ENCODE measurements at places on chromosomes 6 and 20. TPM values are rescaled to one million over a fixed set of nuclear protein-coding genes. Genes with fewer than 3 reads are reported as not detected.

DNA sequence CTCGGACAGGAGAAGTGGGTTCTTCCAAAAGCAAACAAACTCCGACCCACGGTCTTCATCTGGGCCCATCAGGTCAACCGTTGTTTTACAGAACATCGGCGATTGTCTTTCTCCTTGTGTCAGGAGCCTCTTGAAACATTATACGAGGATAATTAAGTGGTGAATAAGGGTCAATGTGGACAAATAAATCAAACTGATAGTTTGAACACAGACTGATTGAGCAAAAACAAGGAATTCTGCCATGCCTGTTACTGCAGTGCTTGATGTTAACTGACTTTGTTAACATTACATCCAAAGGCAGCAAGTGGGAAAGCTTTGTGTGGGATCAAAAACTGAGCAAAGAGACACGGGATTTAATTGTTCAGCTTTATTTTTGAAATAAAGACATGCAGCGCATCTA lies 101.1 kb upstream of the IFNGR1 start:
- DNase-seq = no peak
- no peak overlapping the region for H3K27ac ChIP-seq
- H3K36me3 ChIP-seq = no peaks in the 10 kb centered on the region
- no peaks in the 10 kb centered on the region for H3K4me1 ChIP-seq
- H3K4me3 ChIP-seq = no peak overlapping the region
- H3K27me3 ChIP-seq = no peaks in the 10 kb centered on the region

SLC26A8 gene
- total RNA-seq = 0.11 TPM

TCF19 gene
- total RNA-seq = 2.0 TPM

VIP gene
- total RNA-seq = 2.8 TPM

DNA sequence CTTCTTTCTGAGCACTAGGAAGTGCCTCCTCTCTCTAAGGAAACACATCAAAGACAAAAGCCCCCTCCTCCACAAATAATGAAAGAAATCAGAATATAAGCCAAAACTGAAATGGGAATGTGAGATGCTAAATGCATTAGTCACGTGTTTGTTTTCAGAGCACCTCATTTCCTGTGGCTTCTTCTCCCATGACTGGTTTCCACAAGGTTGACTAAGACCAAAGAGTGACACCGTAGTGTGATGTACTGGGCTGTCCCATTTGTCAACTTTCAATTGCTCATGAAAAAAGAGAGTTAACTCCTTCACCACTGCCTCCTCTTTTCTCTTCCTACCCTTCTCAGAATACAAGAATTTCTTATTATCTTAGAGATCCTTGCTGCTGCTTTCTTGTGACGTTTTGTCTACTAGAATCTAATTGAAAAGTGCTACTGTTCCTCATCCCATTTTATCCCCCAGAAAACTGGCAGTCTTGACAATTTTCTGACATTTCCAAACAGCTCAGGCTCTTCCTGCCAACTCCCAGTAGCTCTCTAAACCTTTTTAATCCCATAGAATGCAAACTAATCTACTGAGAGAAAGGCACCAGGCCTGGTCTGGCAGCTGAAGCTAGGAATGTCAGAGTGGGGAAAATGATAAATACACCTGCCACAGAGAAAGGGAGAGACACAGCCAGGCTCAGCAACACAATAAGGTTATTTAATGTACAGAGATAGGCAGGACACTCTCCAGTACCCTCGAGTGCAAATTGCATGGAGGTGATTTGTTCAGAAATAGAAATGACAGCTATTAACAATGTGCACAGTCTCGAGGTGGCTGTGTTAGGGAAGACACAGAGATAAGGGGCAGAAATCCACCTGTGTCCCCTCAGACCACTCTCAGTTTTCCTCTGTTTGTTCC lies 671.7 kb upstream of the NRSN1 start:
- H3K27ac ChIP-seq = no peak overlapping the region
- no peaks in the 10 kb centered on the region for H3K27me3 ChIP-seq
- no peak for DNase-seq
- H3K4me3 ChIP-seq = no peak overlapping the region
- no peaks in the 10 kb centered on the region for H3K36me3 ChIP-seq

EPPIN gene
- total RNA-seq = not detected

DNA sequence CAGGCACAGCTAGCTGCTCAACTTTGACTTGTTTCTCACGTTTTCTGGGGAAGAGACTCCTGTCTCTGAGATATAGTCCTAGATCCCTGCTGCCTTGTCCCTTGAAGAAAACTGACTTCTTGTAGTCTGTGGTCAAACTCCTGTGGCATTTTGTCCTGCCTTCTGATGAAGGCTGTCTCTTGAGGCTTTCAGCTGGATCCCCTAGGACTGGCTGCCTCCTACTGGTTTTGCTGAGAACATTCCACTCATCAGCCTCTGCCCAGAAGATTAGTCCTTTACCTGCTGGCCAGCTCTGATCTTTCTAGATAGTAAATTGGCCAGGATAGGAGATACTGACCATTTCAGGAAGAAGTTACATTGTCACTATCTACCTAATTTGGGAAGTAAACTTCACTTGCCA lies 71.9 kb upstream of the CNR1 start:
- no peaks in the 10 kb centered on the region for H3K27me3 ChIP-seq
- DNase-seq = peak; percentile 13
- no peaks in the 10 kb centered on the region for H3K4me1 ChIP-seq
- H3K4me3 ChIP-seq = no peak overlapping the region
- H3K27ac ChIP-seq = no peak overlapping the region
- no peaks in the 10 kb centered on the region for H3K36me3 ChIP-seq

DNA sequence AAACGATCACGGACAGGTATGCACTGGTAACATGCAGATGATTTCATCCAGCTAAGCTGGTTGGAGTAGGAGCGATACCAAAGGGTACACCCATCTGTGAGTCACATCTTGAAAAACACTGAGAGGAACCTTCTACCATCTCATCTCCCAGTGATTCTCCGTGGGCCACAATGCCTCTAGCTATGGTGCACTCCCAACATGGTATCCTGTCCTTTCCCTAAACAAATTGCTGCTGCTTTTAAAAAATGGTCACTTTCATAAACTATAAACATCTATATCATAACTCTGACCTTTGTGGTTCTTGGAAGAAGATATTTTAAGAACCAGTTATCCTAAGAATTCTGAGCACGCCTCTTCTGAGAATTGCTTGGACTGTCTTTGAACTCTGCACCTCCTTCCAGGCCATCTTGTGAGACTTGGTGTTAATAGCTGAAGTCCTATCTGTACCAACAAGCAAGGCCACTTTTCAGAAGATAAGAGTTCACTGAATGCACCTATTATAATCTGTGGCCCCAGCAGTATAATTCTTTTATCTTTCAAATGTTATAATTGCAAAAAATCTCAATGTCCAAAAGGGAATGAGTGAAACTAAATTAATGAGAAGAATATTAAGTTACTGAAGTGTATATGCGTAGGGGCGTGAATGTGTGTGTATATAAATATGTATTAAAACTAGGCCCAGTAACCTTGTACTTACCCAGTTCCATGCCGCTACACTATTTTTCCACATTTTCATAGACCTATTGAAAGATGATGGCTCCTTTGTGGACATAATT lies 70.5 kb upstream of the TPD52L1 start:
- no peak overlapping the region for H3K4me3 ChIP-seq
- H3K27me3 ChIP-seq = no peaks in the 10 kb centered on the region
- DNase-seq = no peak
- H3K4me1 ChIP-seq = no peaks in the 10 kb centered on the region

SYNE1 gene
- 79.1 TPM for total RNA-seq

DNA sequence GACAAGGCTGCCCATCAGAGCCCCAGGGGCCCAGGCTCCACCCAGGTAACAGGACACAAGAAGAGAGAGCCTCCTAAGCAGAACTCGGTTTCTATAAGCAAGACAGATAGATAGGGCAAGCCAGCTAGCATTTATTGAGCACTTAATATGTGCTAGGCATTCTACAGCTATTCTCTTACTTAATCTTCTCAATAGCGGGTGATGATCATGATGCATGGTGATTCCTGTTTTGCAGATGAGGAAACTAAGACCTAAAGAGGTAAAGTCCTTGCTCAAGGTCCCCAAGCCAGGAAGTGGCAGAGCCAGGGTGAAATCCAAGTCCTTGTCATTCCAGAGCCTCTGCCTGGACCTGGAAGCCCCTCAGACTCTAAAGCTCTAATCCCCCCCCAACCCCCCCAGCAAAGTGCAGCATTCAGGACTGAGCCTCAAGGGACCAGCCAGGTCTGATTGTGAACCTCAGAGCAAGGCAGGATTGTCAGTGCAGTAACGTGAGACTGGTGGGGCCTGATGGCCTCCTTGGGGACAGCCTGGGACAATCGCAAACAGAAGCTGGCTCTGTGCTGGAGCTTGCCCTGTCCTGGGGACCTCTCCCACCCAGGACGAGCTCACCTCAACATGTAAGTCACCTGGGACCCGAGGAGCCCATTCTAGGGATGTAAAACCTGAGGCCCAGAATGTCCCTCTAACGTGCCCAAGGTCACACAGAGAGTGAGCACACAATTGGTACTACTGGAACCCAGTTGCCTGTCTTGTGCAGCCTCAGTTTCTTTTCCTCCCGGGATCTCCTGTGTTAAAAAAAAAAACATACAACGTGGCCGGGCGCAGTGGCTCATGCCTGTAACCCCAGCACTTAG lies 48.4 kb upstream of the PTGIS start:
- H3K4me1 ChIP-seq = no peaks in the 10 kb centered on the region
- H3K4me3 ChIP-seq = no peak overlapping the region

DNA sequence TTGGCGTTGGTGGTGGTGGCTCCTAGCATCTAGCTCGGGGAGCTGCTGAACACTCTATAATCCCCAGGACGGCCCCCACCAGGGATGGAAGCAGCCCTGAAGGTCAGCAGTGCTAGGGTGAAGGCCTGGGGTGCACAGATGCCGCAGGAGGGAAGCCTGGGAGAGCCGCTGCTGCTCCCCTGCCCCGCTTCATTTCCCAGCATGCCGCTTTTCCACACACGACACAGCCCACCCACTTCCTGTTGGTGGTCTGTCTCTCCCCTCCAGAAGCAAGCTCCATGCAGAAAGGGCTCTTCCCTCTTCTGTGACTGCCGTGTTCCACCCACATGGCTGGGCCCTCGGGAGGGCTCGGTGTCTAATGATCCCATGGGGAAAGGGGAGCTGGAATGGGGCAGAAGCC lies 35.3 kb downstream of the GNAS-AS1 start:
- H3K27me3 ChIP-seq = no peaks in the 10 kb centered on the region
- H3K27ac ChIP-seq = no peak overlapping the region
- no peaks in the 10 kb centered on the region for H3K4me1 ChIP-seq
- no peak for DNase-seq
- no peak overlapping the region for H3K4me3 ChIP-seq

RGS17 gene
- total RNA-seq = not detected

Measured in adrenal gland (tissue), 19 donors.